Testis (tissue), 5 donors: ENCODE measurements at places on chromosomes 3 and 15. TPM values are rescaled to one million over a fixed set of nuclear protein-coding genes. Genes with fewer than 3 reads are reported as not detected.

- H3K27me3 ChIP-seq, result no peaks in the 10 kb centered on the region
- DNase-seq, result no peak
- H3K36me3 ChIP-seq, result no peaks in the 10 kb centered on the region
- H3K4me1 ChIP-seq, result peaks cover 7% of the 10 kb centered on the region
- no peak overlapping the region for H3K4me3 ChIP-seq
Measured at GRCh38 chr3:81749265-81749664, 12.2 kb downstream of the GBE1 start.

- no peak for DNase-seq
- H3K36me3 ChIP-seq, result no peaks in the 10 kb centered on the region
- H3K4me3 ChIP-seq, result no peak overlapping the region
- H3K27me3 ChIP-seq, result no peaks in the 10 kb centered on the region
- no peaks in the 10 kb centered on the region for H3K4me1 ChIP-seq
Measured at GRCh38 chr3:88542916-88543315, 393.2 kb downstream of the C3orf38 start.

DNA sequence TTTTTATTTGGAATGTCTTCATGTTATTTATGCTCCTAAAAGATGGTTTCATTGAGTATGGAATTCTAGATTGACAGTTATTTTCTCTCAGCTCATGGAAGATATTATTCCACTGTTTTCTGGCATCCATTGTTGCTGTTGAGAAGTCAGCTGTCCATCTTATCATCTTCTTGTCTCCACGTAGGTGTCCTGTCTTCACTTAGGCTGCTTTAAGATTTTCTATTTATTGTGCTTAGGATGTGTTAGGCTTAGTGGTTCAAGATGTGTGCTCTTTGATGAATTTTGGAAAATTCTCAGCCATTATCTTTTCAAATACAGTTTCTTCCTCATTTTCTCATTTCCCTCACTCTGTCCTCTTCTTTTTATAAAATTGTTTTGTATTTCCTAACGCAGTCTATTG is 52.0 kb downstream of the SNRK start:
- no peaks in the 10 kb centered on the region for H3K4me1 ChIP-seq
- DNase-seq, result no peak
- no peaks in the 10 kb centered on the region for H3K27me3 ChIP-seq
- no peak overlapping the region for H3K4me3 ChIP-seq
- no peaks in the 10 kb centered on the region for H3K36me3 ChIP-seq

GRCh38 chr3:155385896-155386625 is 92.6 kb upstream of the STRIT1 start:
- no peak overlapping the region for H3K27ac ChIP-seq
- no peaks in the 10 kb centered on the region for H3K36me3 ChIP-seq
- H3K4me1 ChIP-seq, result no peaks in the 10 kb centered on the region
- no peaks in the 10 kb centered on the region for H3K27me3 ChIP-seq

DNA sequence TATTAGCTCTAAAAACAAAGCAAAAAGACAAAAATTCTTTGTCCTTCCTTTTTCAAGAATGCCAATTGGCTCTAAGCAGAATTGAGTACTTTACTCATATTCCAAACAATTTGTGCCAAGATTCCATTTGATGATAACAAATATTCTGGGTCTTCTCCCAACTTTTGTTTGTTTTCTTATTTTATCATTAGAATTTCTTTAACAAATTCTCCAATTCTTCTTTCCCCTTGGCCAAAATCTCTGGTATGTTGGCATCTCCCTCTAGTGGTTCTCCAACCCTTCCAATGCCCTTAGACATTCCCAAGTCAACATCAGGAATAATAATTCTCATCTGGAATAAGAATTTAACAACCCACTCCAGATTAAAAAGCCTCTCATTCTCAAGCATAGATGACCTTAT is 5.3 kb downstream of the CPOX start:
- peaks cover 4% of the 10 kb centered on the region for H3K4me1 ChIP-seq
- H3K27me3 ChIP-seq, result no peaks in the 10 kb centered on the region
- no peak overlapping the region for H3K4me3 ChIP-seq
- no peak overlapping the region for H3K27ac ChIP-seq
- no peaks in the 10 kb centered on the region for H3K36me3 ChIP-seq
- DNase-seq, result no peak

- H3K4me1 ChIP-seq, result no peaks in the 10 kb centered on the region
- no peaks in the 10 kb centered on the region for H3K36me3 ChIP-seq
- H3K27me3 ChIP-seq, result no peaks in the 10 kb centered on the region
- no peak for DNase-seq
- H3K27ac ChIP-seq, result no peak overlapping the region
- H3K4me3 ChIP-seq, result no peak overlapping the region
Measured at GRCh38 chr3:24944805-24945520, 450.3 kb upstream of the THRB start.

Gene TM4SF4
- total RNA-seq, result 0.12 TPM

Gene SAMD7
- total RNA-seq, result 0.68 TPM

Gene PIGZ
- 4.5 TPM for total RNA-seq
